Stimulated activated CD4-positive, alpha-beta T cell treated with anti-CD3 and anti-CD28 coated beads, Interleukin-15, amount 100 ng/mL, for 1 hour (primary cell): ENCODE measurements at places on chromosomes 6 and 20.

DNA sequence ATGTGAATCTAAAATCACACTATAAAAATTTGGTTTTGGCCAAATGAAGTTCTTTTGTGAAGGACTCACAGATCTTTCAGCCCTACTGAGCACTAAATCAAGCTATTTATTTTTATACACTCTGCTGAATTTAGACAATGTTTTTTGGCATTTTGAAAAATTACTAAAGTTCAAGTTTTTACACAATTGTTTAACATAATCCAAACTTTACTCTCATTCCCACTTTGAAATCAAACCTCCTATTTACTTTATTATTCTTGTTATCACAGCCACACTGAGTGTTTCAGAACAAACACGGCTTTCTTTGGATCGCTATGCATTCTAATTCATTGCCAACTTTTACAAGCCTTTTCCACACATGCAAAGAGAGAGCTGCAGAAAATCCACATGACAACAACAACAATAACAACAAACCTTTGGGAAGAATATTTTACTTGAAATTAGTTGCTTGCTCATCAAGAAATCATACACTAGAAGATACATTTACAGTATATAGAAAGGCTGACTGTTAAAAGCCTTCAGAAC is 49.1 kb upstream of the TMEM30A start:
- DNase-seq, result no peak

DNA sequence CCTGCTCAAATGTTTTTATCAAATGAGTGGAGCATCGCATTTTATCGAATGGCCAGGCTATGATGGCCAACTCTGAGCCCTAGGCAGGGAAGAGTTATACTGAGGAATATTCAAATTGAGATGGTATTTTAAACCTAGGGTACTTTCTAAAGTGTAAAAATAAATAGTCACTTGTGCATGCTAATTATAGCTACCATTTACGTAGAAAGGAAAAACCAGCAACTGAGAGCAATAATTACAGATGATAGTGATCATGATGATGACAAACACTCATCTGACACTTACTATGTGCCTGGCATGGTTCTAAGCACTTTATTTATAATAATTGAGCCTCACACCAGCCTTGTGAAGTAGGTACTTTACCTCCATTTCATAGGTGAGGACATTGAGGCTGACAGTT is 455.7 kb downstream of the CD83 start:
- DNase-seq, result no peak

- no peak for DNase-seq
These were observed 57.4 kb downstream of the SLC24A3 start for GRCh38 chr20:19269737-19270340.

DNA sequence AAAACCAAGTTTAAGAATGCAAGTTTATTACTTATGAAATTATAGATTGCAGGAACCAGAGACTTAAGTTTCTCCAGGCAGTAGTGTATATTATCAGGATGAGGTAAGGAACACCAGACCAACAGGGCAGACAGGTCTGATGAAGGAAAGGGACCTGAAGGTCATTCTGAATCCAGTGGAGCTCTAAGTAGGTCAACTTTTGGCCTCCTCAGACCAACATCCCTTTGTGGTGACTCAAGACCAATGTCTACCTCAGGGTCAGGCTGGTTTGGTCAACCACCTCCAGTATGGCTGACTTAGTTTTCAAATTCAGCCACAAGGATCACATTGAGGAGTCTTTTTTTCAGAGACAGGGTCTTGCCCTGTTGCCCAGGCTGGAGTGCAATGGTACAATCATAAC is 38.7 kb upstream of the TFAP2A start:
- no peak for DNase-seq

GRCh38 chr6:18053555-18054445 is 66.4 kb upstream of the KIF13A start:
- DNase-seq, result no peak

DNA sequence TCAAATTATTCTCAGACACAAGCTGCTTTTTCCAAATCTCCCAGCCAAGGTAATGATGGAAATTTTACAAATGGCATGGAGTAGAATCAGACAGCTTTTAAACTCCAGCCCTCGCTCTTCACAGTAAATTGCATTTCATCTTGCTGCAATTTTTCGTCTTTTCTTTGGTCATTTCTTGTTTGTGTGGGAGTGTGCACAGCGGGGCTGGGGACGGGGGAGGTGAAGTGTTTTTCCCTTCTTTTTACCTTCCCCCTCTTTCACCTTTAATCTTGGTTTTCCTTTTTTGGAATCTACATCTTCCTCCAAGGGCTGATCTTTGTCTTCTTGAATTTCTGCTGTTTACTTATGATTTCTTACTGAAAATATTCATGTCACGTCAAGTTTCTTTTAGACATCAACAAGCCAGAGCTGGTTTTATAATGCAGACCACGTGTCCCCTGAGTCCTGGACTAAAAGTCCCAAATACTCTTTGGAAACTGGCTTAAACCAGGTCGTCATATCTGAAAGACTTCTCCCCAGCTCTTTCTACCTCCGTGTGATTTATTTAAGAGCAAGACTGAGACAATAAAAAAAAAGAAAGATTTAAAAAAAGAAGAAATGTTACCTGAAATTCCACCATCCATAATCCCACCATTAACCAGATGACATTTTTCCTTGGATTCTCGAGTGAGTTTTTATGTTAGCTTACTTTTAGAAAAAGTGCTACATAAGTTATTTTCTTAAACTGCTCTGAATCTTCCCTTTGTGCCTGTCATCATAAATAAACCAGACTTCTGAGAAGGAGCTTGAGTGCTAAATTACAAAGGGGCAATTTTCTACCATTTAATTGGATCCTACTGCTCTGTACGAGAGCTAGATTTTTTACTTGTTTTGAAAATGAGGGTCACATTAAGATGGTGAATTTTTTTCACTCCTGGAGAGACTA is 52.0 kb downstream of the MAP3K5 start:
- no peak for DNase-seq

- no peak for DNase-seq
These were observed 49.5 kb downstream of the HDAC2 start for GRCh38 chr6:113921299-113921904.

GRCh38 chr6:24451581-24452388 is 37.6 kb downstream of the GPLD1 start:
- no peak for DNase-seq

DNA sequence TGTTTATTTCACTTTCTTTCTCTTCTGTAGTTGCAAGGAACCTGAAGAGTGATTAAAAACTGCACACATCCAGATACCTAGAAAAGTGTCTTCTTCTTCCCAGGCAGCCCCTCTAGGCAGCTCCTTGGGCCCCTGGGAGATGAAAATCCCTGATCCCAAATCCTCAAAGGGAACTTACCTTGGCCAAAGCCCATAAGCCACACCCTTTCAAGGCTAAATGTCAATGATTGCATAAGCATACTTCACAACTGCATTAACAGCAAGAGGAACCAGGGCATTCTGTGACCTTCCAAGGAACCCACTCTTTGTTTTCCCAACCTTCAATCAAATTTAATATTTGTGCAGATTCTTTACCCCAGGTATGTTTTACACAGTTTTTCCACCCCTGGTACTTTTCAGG is 4.4 kb upstream of the HMGN3 start:
- no peak for DNase-seq

GRCh38 chr6:78530208-78530607 is 337.1 kb upstream of the IRAK1BP1 start:
- DNase-seq, result no peak

- DNase-seq, result no peak
These were observed 32.9 kb upstream of the BACH2 start for GRCh38 chr6:90329386-90330077.

- DNase-seq, result no peak
These were observed 58.8 kb upstream of the TOX2 start for GRCh38 chr20:43855803-43856202.

DNA sequence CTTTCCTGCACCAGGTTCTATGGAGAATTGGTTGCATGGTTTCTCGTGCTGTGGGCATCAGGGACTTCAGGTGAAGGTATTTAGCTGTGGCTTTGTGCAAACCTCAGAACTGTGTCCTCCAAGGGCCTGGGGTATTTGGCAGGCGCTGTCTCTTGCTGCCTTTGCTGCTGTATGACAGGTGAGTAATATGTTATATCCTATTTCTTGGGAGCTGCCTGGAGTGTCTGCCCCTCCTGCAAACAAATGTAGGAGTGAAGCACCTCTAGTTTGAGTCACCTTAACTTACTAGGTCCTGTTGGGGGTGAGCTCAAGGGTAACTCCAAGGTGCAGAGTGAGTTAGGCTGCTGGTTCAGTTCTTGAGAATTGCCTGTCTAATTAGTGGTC is 177.7 kb upstream of the RNF24 start:
- DNase-seq, result no peak

GRCh38 chr6:100549406-100550167 is 84.9 kb upstream of the SIM1 start:
- DNase-seq, result no peak
